Right ventricle myocardium superior (tissue), 1 donor: ENCODE measurements at places on chromosomes 2 and 18.

DNA sequence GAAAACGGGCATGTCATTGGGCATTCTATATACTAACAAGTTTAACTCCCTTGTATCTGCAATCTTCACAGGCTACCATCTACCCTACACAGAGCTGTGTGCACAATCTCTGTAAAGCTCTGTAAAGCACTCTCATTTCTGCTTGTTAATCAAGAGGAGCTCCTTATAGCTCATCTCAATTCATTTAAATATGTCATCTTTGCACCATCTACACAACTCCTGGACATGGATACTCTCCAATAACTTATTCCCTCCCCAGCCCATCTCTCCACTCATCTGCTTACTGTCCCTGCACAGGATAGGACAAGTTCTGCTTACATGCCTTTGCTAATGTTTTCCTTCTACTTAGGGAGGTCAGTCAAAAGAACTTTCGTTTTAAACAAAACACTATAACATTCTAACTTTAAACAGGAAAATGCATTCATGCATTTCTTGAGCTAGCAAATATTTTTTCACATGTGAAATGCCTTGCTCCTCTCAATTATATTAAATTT is 61.4 kb downstream of the DPP4 start:
- DNase-seq, result no peak

GRCh38 chr2:220510668-220511067 is 883.2 kb downstream of the SLC4A3 start:
- no peak for DNase-seq

GRCh38 chr2:139380051-139380450 is 599.9 kb upstream of the NXPH2 start:
- no peak for DNase-seq

DNA sequence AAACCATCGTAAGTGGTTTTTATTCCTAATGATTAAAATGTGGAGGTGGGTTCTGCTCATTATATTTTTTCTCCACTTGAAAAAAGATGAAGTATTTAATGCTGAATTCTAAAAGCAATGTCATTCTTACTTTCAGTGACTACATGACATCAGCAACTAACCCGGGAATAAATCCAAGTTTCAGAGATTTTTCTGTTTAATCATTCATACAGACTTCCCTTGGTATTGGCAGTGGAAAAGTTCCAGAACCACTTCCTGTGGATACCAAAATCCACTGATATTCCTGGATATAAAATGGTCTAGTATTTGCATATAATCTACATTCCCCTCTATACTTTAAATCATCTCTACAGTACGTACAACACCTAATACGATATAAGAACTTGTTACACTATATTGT is 128.6 kb downstream of the ZNF532 start:
- no peak for DNase-seq

DNA sequence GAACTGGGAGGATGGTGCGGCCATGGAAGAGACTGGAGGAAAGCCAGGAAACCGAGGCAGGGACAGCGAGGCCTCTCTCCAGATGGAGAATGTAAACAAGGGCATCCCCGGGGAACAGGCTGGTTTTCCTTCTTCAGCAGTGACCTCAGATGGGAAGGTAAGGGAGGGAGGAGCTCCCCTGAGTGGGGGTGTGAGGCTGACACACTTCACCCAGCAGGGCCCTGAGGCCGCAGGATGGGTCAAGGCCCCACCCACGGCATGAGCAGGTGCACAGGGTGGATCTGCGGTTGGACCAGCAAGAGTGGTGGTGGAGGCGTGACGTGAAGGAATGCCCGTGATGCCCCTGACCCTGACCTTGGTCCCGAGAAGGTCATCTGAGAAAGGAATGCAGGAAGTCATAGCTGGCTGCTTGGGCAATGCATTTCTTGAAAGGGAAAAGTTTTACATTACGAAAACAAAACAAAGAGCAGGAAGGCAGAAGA is 48.1 kb downstream of the ADCY3 start:
- DNase-seq, result no peak

GRCh38 chr2:74205596-74205995 is 7.2 kb downstream of the MTHFD2 start:
- DNase-seq, result no peak

DNA sequence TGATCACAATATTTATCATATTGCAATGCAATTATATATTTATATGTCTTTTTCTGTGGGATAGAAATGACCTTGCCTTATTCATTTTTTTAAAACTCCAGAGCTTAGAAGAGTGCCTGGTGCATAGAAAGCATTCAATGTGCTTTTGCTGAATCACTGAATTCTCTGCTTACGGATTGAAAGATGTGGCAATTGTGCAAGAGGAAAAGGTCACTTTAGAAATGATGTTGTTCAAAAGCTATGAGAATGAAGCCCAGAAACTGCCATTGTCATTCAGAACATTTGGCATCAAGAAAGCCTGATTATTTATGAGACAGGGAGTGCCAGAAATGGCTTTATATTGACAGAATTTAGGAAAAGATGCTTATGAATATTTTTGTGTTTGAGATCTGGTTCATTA is 678.6 kb upstream of the CDH2 start:
- no peak for DNase-seq

DNA sequence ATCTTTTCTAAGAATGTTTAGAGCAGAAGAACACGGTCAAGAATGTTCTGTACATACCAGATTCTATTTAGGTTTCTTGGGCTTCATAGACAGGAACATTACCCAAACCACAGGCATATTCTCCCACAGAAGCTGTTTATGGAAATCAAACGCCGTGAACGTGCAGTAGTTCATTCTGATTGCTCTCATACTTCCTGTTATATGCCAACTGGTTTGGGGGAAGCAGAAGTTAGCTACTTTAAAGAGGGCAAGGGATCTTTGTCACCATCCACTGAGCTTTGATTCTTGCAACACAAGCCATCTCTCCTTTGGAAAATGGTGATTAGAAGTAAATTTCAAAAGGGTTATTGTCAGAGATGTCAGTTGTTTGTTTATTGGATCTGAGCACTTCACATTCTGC is 182.2 kb upstream of the NRP2 start:
- no peak for DNase-seq

- DNase-seq, result no peak
Observed at GRCh38 chr2:162839419-162839818, 852 bp upstream of the KCNH7 start.
